ENCODE measurements at places on chromosomes 5 and 9.

DNA sequence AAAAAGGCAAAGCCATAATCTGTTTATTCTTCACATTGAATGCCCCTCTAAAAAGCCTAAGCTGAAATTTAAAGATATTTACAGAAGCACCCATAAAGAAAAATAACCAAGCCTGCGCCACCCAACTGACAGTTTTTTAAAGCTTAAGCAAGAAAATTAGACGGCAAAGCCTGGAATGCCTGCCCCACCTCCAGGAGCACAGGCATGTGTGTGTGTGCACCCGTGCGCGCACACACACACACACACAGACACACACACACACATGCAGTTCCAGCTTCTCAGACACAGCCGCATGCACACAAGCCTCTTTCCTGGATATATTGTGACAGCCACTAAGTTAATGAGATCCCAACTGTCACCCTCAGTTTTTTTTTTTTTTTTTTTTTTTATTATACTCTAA, 88.2 kb downstream of the FRMD3 start:
- DNase-seq, result no peak

GRCh38 chr9:24620741-24621140, 75.0 kb upstream of the IZUMO3 start:
- DNase-seq, result no peak

- no peak for DNase-seq
These were observed 144.9 kb downstream of the PRKACG start for GRCh38 chr9:68869022-68869421.

- no peak for DNase-seq
These were observed 29.9 kb upstream of the DENND1A start for GRCh38 chr9:123959787-123960186.

DNA sequence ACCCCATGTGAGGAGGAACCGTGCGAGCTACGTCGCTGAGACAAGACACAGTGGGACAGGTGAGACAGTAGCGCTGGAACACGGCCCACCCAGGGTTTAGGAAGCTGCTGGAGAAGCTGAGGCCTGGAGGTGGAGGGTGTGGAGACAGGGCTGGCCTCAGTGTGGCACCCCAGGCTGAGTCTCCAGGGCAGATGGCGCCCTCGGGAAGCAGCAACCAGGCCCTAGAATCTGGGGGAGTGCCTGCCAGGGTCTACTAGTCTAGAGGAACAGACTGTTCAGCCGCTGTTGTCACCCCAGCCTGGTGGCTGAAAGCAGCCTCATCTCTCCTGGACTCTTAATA, 4.6 kb upstream of the TERT start:
- DNase-seq, result no peak

DNA sequence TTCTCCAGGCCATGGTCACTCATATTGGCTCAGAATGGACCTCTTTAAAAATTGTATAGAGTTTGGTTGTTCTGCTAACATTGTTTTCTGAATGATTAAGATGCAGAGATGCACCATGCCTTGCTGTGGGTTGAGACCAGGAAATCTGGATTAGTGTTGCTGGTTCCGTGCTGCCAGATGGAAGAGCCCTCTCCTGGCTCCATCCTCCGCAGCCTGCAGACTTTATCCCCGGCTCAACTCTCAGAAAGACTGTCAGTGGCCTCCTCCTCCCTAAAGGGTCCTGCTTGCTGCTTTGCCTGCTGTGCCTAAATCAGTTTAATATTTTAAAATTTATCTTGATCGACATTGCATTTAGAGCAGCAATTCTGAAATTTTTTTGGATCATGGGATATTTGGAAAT, 196.7 kb downstream of the TENT4A start:
- no peak for DNase-seq

- DNase-seq, result no peak
These were observed 87.6 kb downstream of the BASP1 start for GRCh38 chr5:17305017-17305416.

GRCh38 chr9:91193087-91193657, 168.5 kb downstream of the AUH start:
- peak; percentile 87 for DNase-seq

GRCh38 chr9:113585555-113585954, 122.0 kb downstream of the RGS3 start:
- DNase-seq, result no peak
